Eye (tissue), 1 donor: ENCODE measurements at places on chromosomes 7 and 10.
A peak's percentile ranks its signal among the peaks of the same experiment; 100 is the strongest.

- peak; percentile 4 for DNase-seq
Observed at GRCh38 chr7:14720785-14721184, 181.8 kb downstream of the DGKB start.

- peak; percentile 72 for DNase-seq
Observed at GRCh38 chr7:143362131-143363015, at the start of gene FAM131B. TSS of gene FAM131B (minus strand) at chr7:143362713. CDS start at chr7:143362603, 110 bp downstream.

DNA sequence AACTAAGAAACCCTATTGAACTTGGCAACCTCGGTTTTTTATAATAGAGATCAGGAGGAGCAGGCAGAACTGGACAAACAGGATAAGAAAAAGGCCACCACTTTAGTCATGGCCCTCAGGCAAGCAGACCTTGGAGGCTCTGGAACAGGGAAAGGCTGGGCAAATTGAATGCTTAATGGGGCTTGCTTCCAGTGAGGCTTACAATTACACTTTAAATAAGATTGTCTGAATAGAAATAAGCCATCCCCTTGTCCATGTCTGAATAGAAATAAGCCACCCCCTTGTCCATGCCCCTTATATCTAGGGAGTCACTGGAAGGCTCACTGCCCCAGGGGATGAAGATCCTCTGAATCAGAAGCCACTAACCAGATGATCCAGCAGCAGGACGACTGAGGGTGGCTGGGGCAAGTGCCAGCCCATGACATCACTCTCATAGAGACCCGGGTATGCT lies 40.6 kb downstream of the AKR1B15 start:
- no peak for DNase-seq

GRCh38 chr10:119191881-119192280 lies 13.3 kb upstream of the PRDX3 start:
- no peak for DNase-seq

DNA sequence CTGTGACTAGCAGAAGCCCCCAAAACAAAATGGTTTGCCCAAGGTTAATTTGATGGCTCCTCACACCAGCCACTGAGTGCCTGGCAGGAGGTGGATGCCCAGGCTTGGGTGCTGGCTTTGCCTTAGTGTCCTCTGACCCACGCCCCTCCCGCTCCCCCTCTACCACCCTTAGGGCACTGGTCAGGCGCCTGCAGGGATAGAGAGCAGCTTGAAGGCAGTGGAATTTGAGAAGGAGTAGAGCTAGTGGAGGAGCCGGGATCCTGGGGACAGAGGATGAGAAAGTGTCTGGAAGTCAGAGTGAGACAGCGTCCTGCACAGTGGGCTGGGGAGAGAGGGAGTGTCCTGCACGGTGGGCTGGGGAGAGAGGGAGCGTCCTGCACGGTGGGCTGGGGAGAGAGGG lies 139.4 kb downstream of the DNAJB6 start:
- DNase-seq, result no peak

- no peak for DNase-seq
Observed at GRCh38 chr7:109873296-109873695, 1217.6 kb upstream of the LRRN3 start.

- peak; percentile 33 for DNase-seq
Observed at GRCh38 chr10:639001-639750, 50.3 kb downstream of the DIP2C start.

DNA sequence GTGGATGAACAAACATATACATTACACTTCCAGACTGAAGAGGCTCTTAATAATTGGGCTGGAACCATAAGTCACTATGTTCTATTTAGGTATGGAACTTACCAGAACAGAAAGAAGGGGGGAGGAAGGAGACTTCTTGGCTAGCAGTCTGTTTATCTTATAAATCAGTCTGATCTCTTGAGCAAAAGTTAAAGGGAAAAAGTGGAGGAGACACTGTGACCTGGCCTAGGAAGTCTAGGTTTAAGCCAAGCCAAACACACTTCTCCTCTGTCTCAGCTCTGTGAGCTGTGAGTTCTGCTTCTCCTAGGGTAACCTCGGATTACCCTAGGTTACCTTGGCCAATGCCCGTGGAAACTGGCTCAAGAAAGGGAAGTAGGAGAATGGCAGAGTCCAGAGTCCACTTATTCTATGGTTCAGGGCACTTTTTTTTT lies 95.2 kb downstream of the PFKFB3 start:
- DNase-seq, result no peak

- DNase-seq, result peak; percentile 71
Observed at GRCh38 chr7:154353355-154353767, 301.2 kb downstream of the DPP6 start.

- no peak for DNase-seq
Observed at GRCh38 chr7:23965296-23965695, 255.3 kb downstream of the STK31 start.

DNA sequence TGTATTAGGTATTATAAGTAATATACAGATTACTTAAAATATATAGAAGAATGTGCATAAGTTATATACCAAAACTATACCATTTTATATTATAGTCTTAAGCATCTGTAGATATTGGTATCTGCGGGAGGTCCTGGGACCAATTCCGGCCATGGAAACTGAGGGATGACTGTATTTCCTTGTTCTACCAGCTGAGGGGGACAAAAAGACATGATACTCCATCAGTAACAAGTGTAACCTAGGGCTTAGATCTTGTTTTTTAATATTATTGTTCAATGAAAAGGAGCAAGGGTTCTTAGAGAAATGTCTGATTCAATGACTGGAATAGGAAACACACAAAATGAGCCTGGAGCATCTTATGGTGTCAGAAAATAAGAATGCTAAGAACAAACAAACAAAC lies 752.5 kb downstream of the CCSER2 start:
- DNase-seq, result no peak

- no peak for DNase-seq
Observed at GRCh38 chr7:69691734-69692133, 93.5 kb downstream of the AUTS2 start.

GRCh38 chr7:12731214-12731656 lies 43.8 kb downstream of the ARL4A start:
- DNase-seq, result no peak

GRCh38 chr10:76382381-76382851 lies 951.0 kb downstream of the LRMDA start:
- peak; percentile 17 for DNase-seq

DNA sequence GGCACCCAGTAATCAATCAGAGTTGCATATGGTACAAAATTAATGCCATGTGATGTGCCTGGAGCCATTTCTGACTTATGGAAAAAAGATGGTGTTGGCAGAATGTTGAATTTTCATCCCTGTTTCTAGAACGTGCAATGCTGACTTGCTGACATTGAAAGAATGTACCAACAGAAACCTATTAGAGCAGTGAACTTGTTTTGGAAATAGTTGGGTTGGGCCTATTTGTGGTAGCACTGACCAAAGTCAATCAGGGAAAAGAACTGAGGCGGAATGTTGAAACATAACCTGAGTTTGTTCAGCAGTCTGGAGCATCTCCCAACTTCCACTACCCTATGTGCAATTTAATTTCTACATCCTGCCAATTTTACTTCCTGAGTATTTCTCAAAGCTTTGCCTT lies 11.7 kb upstream of the KIAA1217 start:
- DNase-seq, result no peak

GRCh38 chr10:88104223-88104622 lies 240.8 kb downstream of the PTEN start:
- no peak for DNase-seq

GRCh38 chr10:80473692-80474596 lies 19.8 kb downstream of the TSPAN14 start:
- DNase-seq, result no peak

DNA sequence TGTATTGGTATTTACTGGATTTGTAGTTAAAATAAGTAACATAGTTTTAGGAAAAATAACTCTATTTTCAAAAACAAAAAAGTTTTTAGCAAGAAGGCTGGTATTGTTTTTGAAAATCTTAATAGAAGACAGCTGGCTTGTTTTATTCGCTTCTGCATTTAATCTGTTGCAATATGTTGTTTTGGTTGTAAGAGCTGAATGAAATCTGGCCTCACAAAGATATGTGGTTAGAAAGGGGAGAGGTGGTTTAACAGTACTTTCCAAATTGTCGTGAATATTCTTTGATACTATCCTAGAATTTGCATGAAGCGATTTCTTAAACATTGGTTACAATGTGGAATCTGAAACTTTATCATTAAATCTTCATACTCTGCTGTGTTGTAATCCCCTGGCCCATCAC lies 355.9 kb upstream of the FZD8 start:
- DNase-seq, result peak; percentile 50

DNA sequence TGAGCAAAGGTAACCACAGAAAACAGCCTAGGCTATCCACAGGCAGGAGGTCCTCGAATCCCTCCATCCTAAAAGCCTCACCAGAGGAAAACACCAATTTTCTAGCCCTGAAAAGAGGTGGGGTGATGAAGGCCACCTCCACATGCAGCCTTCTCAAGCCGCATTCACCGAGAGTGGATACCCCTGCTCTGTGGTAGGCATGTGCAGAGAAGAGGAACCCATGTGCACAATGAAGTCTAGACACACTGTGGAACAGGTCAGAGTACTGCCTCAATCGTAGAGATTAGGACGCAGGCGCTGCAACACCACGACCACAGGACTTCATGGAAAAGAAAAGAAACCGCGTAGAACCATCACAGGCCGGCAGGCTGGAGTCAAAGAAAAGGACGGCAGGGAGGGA lies 38.8 kb downstream of the GRB10 start:
- no peak for DNase-seq

GRCh38 chr10:103786020-103786419 lies 69.4 kb downstream of the SH3PXD2A start:
- DNase-seq, result no peak

DNA sequence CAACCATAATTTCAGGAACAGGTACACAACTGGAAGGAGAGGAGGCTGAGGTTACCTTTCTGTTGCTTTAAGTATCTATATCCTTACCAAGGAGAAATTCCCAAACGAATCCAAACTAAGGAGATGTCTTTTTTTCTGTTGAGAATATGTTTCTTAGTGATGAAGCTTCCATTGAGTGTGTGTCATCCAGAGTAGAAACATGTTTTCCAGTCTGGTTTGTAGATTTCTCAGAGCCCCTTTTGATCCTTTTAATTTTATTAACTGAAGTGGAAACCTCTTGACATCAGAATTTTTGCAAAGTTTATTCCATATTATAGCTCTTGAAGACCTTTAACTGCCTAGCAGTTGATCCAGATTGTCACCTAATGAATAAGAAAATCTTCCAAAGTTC lies 207.1 kb upstream of the FERD3L start:
- no peak for DNase-seq
